Lower lobe of right lung (tissue), 2 donors: ENCODE measurements at places on chromosomes 6 and 20. TPM values are rescaled to one million over a fixed set of nuclear protein-coding genes. Genes with fewer than 3 reads are reported as not detected.

The FAM184A gene
- 15.9 TPM for total RNA-seq

The CAGE1 gene
- not detected for total RNA-seq

The OPRL1 gene
- total RNA-seq: 2.6 TPM

The DNMT3B gene
- 1.1 TPM for total RNA-seq

The KCNB1 gene
- 0.53 TPM for total RNA-seq

The IRAK1BP1 gene
- total RNA-seq: 6.2 TPM

The ZNF184 gene
- total RNA-seq: 6.6 TPM

The GRIK2 gene
- 0.62 TPM for total RNA-seq

The PDYN gene
- total RNA-seq: not detected

The TINAG gene
- total RNA-seq: not detected

GRCh38 chr6:25239059-25239458, 40.1 kb upstream of the CARMIL1 start:
- no peaks in the 10 kb centered on the region for H3K36me3 ChIP-seq
- H3K27me3 ChIP-seq: no peaks in the 10 kb centered on the region
- no peak for DNase-seq
- no peak overlapping the region for H3K4me3 ChIP-seq
- no peaks in the 10 kb centered on the region for H3K4me1 ChIP-seq

GRCh38 chr20:23878787-23879186, 761 bp downstream of the CST5 start:
- H3K36me3 ChIP-seq: no peaks in the 10 kb centered on the region
- no peak for DNase-seq

GRCh38 chr6:22765015-22765414, 195.6 kb downstream of the HDGFL1 start:
- H3K27me3 ChIP-seq: no peaks in the 10 kb centered on the region
- DNase-seq: no peak
- H3K4me3 ChIP-seq: no peak overlapping the region

DNA sequence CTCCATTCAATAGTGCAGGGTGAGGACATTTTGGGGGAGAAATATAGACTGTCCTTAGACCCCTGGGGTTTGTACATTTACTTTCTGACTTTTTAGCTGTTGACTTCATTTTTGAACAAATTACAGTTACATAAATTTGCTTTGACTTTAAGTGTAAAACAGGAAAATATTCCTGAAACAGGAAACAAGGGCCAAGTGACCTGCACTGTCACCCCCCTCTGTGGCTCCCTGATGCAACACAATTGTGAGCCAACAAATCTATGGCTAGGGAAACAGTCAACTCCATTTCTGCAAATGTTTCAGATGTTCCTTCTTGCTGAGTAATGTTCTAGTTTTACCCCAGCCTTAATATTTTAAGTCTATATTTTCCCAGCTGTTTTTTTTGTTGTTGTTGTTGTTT, 39.8 kb downstream of the HLA-A start:
- H3K4me3 ChIP-seq: no peak overlapping the region
- no peaks in the 10 kb centered on the region for H3K36me3 ChIP-seq
- no peaks in the 10 kb centered on the region for H3K27me3 ChIP-seq
- H3K4me1 ChIP-seq: peaks cover 5% of the 10 kb centered on the region
- no peak for DNase-seq

DNA sequence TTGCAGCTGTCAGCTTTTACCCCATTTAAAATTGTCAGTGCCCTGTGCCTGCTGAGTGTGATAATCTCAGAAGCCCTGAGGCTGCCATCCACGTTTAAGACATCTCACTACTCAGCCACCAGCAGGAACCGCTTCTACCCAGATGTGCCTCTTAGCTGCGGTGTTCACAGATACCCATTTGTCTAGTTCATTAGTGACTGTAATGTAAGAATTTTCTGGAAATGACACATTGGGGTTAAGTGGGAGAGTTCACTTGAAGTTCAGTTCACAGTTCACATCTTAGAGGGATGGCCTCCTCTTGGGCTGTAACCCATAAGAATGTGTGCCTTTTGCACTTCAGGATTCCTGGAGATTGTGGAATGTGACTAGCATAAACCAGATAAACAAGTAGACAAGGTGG, 477.7 kb downstream of the BTBD3 start:
- H3K27me3 ChIP-seq: no peaks in the 10 kb centered on the region
- H3K36me3 ChIP-seq: no peaks in the 10 kb centered on the region
- H3K4me3 ChIP-seq: no peak overlapping the region
- H3K27ac ChIP-seq: no peak overlapping the region
- no peaks in the 10 kb centered on the region for H3K4me1 ChIP-seq

DNA sequence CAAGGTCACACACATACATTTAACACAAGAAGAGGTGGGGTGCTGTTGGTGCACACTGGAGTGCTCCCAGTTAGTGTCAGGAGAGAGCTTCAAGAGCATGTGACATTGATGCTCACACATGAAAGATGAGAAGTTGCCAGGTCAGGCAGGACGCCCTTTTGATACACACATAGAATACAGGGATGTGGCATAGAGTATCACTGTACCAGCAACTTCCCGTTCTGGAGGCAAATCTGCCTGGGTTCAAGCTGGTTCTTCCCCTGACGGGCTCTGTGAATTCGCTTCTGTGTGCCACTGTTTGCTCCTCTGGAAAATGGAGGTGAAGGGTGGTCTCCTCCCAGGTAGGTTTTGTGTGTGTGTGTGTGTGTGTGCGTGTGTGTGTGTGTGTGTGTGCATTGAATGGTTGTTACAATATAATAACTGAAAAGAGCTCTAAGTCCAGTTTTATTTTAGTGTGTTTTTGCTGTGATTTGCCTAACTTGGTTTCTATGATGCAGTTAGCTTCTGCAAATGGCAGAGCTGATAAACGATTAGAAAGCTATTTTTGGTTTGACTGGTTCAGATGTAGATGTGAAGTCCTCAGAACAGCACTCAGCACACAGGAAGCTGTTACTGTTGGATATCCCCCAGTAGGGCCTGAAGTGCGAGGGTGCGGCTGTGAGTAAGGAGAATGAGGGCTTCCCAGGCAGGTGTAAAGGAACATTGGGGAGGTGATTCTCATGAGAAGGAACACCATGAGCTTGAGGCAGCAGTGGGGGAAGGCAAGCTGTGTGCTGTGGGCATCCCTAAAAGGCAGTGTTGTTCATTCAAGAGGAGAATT, 53.4 kb downstream of the HIVEP1 start:
- H3K4me1 ChIP-seq: peaks cover 11% of the 10 kb centered on the region
- no peak overlapping the region for H3K4me3 ChIP-seq
- no peaks in the 10 kb centered on the region for H3K36me3 ChIP-seq

GRCh38 chr6:164039954-164040375, 625.4 kb downstream of the QKI start:
- H3K4me1 ChIP-seq: no peaks in the 10 kb centered on the region
- DNase-seq: peak; percentile 68
- H3K27ac ChIP-seq: no peak overlapping the region
- peak overlapping the region; percentile 25 for H3K4me3 ChIP-seq

- no peaks in the 10 kb centered on the region for H3K27me3 ChIP-seq
- no peak overlapping the region for H3K27ac ChIP-seq
- H3K4me1 ChIP-seq: peaks cover 7% of the 10 kb centered on the region
- DNase-seq: no peak
- H3K36me3 ChIP-seq: peaks cover 23% of the 10 kb centered on the region
Observed at GRCh38 chr6:79208816-79209215, 25.7 kb downstream of the HMGN3 start.

GRCh38 chr20:46773680-46774079, 64.2 kb downstream of the SLC2A10 start:
- no peak overlapping the region for H3K4me3 ChIP-seq
- H3K36me3 ChIP-seq: no peaks in the 10 kb centered on the region
- peaks cover 46% of the 10 kb centered on the region for H3K27me3 ChIP-seq
- no peak overlapping the region for H3K27ac ChIP-seq
- DNase-seq: no peak

DNA sequence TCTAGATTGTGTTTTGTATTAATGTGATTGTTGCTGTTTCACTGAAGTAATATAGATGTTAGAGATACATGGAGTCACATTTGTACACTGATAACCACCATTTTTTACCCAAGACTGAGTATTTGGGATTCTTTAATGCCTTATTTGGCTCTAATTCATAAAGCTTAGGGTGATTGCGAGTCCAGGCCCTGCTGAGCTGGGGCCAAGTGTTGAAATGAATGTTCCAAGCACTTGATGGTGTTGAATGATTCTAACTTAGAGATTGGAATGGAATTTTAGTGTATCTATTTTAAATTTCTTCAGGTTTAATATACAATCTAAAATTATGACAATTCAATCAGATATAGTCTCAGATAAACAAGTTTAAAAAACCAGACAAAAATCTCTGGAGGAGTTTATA, 329.4 kb upstream of the SLC35B3 start:
- no peaks in the 10 kb centered on the region for H3K27me3 ChIP-seq
- H3K4me1 ChIP-seq: no peaks in the 10 kb centered on the region
- H3K4me3 ChIP-seq: no peak overlapping the region
- no peaks in the 10 kb centered on the region for H3K36me3 ChIP-seq
- DNase-seq: no peak

DNA sequence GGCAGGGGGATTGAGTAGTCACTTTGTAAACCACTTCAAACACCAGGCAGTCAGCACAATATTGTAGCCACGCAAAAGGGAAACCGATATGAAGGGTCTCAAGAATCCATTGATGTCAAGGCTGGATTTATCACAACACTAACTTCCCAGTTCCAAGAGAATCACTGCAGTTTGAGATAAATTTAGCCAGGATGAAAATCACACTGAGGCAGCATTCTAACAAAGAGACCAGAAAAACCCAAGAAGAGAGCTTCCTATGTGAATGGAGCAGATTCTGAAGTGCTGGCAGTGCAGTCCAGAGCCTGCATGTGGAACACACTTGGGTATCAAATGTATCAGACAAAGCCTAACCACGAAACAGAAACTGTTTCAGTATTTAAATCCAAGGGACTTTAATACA, 84.6 kb downstream of the KIF16B start:
- H3K36me3 ChIP-seq: peaks cover 32% of the 10 kb centered on the region
- no peaks in the 10 kb centered on the region for H3K4me1 ChIP-seq
- H3K27me3 ChIP-seq: no peaks in the 10 kb centered on the region
- no peak overlapping the region for H3K4me3 ChIP-seq
- no peak overlapping the region for H3K27ac ChIP-seq

DNA sequence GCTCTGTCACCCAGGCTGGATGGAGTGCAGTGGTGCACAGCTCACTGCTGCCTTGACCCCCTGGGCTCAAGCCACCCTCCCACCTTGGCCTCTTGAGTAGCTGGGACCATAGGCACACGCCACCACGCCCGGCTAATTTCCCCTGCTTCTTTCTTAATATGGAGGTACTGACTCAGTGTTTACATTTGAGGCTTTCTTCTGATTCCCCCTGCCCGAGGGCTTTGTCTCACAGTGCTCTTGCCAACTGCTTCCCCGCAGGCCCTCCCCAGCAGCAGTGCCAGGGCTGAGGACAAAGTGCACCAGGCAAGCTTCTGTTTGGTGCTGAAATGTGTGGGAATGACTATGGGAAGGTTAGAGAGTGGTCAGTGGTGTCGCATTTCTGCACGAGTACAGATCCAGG, 34.8 kb downstream of the NR2E1 start:
- DNase-seq: no peak
- H3K27ac ChIP-seq: no peak overlapping the region
- no peaks in the 10 kb centered on the region for H3K27me3 ChIP-seq
- no peaks in the 10 kb centered on the region for H3K36me3 ChIP-seq
- no peak overlapping the region for H3K4me3 ChIP-seq
- no peaks in the 10 kb centered on the region for H3K4me1 ChIP-seq

DNA sequence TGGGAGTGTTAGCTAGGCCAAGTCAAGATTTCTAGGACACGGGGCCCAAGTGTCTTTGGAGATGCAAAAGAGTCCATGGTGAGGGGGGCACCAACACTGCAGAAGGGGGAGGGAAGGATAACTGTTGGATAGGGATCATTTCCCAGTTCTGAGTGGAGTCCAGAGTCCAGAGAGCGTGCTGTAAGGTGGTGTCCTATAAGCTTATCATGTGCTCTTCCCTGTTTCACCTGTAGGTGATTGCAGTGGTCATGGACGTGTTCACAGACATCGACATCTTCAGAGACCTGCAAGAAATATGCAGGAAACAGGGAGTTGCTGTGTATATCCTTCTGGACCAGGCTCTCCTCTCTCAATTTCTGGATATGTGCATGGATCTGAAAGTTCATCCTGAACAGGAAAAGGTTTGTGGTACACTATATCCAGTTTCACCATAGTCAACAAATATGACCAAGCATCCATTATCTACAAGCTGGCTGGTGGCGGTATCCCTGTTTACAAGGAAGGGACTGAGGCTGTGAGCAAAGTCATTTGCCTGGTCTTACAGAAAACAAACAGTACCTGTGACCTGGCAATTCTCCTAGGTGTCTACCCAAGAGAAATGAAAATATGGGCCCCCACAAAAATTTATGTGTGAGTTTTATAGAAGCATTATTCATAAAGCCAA, 15.6 kb downstream of the FAM83D start:
- H3K36me3 ChIP-seq: no peaks in the 10 kb centered on the region
- H3K27ac ChIP-seq: no peak overlapping the region
- H3K4me1 ChIP-seq: no peaks in the 10 kb centered on the region
- H3K4me3 ChIP-seq: no peak overlapping the region
- H3K27me3 ChIP-seq: no peaks in the 10 kb centered on the region

- H3K27ac ChIP-seq: no peak overlapping the region
- H3K36me3 ChIP-seq: no peaks in the 10 kb centered on the region
- H3K27me3 ChIP-seq: no peaks in the 10 kb centered on the region
- no peak for DNase-seq
- H3K4me1 ChIP-seq: no peaks in the 10 kb centered on the region
Observed at GRCh38 chr6:161682982-161683381, 409.1 kb upstream of the AGPAT4 start.

GRCh38 chr6:108699290-108700041, 138.7 kb downstream of the FOXO3 start:
- no peak for DNase-seq
- H3K27me3 ChIP-seq: no peaks in the 10 kb centered on the region
- no peak overlapping the region for H3K4me3 ChIP-seq
- no peak overlapping the region for H3K27ac ChIP-seq

DNA sequence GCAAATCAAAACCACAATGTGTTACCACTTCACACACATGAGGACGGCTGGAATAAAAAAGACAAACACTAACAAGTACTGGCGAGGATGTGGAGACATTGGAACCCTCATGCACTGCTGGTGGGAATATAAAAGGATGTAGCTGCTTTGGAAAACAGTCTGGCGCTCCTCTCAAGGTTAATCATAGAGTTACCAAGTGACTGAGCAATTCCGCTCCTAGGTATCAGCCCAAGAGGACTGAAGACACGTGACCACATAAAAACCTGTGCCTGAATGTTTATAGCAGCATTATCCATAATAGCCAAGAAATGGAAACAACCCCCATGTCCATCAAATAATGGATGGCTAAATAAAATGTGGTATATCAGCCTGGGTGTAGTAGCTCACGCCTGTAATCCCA, 45.0 kb downstream of the VSTM2L start:
- H3K36me3 ChIP-seq: no peaks in the 10 kb centered on the region
- no peak for DNase-seq
- no peak overlapping the region for H3K4me3 ChIP-seq
- no peak overlapping the region for H3K27ac ChIP-seq
- H3K27me3 ChIP-seq: no peaks in the 10 kb centered on the region

- no peak for DNase-seq
- no peak overlapping the region for H3K27ac ChIP-seq
- H3K36me3 ChIP-seq: no peaks in the 10 kb centered on the region
Observed at GRCh38 chr6:154503658-154504057, 6.8 kb downstream of the CNKSR3 start.
